GM12878 (cell line): ENCODE measurements at places on chromosomes 5 and 9.
A peak's percentile ranks its signal among the peaks of the same experiment; 100 is the strongest.

GRCh38 chr5:139131921-139132432 is 66.2 kb downstream of the SIL1 start:
- DNase-seq = no peak
- H3K4me3 ChIP-seq = no peak overlapping the region
- H3K27ac ChIP-seq = no peak overlapping the region
- H3K36me3 ChIP-seq = no peaks in the 10 kb centered on the region
- no peaks in the 10 kb centered on the region; the same call in 1 of the 2 replicates for H3K4me1 ChIP-seq

GRCh38 chr9:26669701-26670670 is 222.6 kb downstream of the CAAP1 start:
- no peak overlapping the region for H3K4me3 ChIP-seq
- no peaks in the 10 kb centered on the region for H3K27me3 ChIP-seq
- no peak overlapping the region for H3K27ac ChIP-seq

GRCh38 chr5:139795074-139796001 is at the start of gene PSD2:
TSS of gene PSD2 (plus strand) at chr5:139795808. CDS start at chr5:139809441, 13,633 bp downstream.
- H3K27ac ChIP-seq = no peak within 1 kb of the TSS
- no peak for DNase-seq
- H3K27me3 ChIP-seq = peaks cover 19% of the 10 kb centered on the region
- no peak within 1 kb of the TSS for H3K4me3 ChIP-seq
- no peaks in the 10 kb centered on the region for H3K36me3 ChIP-seq

DNA sequence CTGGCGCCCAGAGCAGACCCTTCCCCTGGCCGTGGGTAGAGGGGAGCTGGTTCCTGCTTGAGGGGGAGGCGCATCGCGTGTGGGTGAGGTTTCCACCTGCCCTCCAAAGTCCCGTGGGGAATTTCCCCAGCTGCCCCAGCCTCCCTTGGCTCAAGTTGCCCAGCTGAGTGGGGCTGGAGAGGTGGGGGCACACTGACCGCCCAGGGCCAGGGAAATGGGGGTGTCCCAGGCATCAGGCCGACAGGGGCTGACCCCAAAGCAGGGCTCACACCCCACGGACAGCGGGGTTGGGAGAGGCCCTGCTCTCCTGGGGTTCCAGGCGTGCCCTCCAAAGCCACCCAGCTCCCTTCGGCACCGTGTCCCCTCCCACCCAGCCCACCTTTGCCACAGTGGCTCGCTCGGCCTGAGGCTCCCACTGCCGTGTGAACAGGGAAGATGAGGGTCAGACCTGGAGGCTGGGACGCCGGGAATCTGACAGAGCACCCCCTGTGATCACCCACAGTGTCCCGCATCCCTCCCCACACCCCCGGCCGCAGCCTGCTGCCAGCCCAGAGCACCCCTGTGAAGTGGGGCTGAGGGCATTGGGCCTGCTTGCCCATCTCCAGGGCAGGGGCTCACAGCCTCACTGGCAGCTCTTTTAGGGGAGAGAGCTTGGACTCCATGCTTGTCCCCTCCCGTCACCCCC is 933 bp upstream of the EGFL7 start:
- no peak overlapping the region for H3K4me3 ChIP-seq
- H3K27ac ChIP-seq = no peak overlapping the region
- H3K36me3 ChIP-seq = no peaks in the 10 kb centered on the region
- peaks cover 29% of the 10 kb centered on the region for H3K27me3 ChIP-seq
- H3K4me1 ChIP-seq = no peaks in the 10 kb centered on the region

DNA sequence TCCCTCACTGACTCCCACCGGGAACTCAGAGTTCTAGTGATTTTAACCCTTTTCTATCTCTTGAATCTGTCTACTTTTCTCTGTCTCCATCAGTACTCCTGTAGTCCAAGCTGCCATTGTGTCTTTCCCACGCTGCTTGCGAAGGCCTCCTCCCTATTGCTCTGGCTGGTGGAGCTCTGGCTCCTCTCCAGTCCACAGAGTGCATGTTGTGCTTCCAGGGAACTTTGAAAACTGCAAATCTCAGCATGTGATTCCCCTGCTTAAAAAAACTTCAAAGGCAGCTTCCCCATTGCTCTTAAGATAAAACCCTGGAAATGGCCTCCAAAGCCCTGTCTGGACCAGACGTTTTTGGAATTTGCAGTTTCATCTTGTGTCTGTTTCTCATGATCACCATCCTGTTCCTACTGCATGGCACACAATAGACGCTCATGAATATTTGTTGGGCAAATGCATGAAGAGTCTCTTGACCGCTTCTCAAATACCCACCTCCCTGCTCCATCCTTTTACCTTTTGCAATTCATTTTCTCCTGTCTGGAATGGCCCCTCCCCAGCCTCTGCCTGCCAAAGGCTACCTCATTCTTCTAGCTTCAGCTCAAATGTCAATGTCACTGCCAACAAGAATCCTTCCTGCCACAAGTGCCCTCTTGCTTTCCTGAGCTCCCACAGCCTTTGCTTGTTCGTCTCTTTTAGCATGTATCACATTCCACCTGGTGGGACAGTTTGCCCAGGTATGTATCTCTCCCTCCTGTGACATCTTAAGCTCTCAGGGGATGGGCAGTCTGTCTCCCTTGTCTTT is 293.2 kb downstream of the ARHGAP26 start:
- no peak for DNase-seq
- H3K27ac ChIP-seq = no peak overlapping the region
- no peaks in the 10 kb centered on the region for H3K27me3 ChIP-seq
- H3K36me3 ChIP-seq = peaks cover 4% of the 10 kb centered on the region
- H3K4me3 ChIP-seq = no peak overlapping the region
- peaks cover 41% of the 10 kb centered on the region for H3K4me1 ChIP-seq

DNA sequence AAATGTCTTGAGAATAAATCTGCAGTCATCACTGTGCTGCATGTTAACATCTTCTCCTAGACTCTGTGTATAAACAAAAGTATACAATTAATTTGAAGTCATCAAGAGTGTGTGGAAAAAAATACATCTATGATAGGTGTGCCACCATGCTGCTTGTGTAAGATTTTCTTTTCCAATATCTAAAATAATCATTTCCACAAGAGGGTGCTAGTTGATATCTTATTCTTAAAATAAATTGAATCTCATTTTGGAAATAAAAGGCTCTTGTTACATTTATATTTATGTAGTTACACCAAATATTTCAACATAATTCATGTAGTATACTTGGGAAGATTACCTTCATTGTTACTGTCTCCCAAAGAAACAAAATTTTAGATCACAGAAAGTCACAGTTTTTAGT is 14.1 kb upstream of the MOCS2 start:
- H3K4me3 ChIP-seq = no peak overlapping the region
- no peak for DNase-seq
- no peak overlapping the region for H3K27ac ChIP-seq
- no peaks in the 10 kb centered on the region for H3K36me3 ChIP-seq
- H3K27me3 ChIP-seq = no peaks in the 10 kb centered on the region; the same call in none of the 2 replicates

DNA sequence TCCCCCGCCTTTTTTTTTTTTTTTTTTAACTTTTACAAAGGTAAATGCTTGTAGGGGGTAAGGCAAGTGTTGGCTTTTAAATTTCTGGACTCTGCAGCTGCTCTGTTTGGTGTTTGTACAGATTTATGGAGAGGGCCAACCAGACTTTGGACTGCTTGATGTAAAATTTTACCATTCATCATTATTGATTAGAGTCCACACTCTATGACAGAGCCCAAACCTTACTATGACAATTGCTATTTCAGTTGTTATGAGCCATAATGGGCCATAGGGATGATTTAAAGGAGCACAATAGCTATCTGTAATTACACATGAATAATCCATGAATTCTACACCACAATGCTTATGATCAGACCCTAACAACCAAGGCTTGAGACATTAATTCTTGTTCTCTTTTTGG is 867.2 kb downstream of the NR2F1-AS1 start:
- no peak overlapping the region for H3K4me3 ChIP-seq
- no peak overlapping the region for H3K27ac ChIP-seq
- H3K4me1 ChIP-seq = no peaks in the 10 kb centered on the region
- H3K36me3 ChIP-seq = no peaks in the 10 kb centered on the region
- no peaks in the 10 kb centered on the region for H3K27me3 ChIP-seq
- no peak for DNase-seq

DNA sequence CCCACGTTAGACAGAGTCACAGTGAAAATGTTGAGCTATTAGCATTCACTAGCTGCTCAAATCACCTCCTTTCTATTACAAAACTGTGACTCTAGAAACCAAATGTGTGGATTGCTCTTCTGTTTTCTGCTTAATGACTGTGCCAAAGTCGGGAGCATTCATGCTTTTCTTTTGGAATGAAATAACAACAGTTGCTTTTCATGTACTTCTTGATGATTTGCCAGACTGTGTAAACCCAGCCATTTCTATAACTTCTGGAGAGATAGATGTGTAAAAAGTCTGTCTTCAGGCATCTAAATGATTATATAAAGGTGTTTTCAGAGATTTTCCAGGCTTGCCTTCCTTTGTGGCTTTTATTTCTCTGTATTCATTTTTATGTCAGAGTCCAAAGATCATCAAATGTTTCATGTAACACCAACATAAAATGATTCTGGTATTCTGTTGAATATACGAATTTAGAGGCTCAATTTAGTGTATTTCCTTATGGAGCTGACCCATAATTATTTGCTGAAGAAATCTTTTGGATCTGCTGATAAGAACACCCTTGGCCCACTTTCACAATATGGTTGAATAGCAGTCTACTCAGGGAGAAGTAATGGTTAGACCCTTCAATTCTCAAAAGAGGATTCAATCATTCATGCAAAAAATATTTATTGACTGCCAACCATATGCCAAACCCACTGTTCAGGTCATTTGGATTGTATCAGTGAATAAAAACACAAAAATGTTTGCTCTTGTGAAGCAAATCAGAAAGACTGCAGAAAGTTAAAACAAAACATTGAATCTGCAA is 581.2 kb downstream of the CDH18 start:
- DNase-seq = no peak
- H3K27me3 ChIP-seq = no peaks in the 10 kb centered on the region
- no peak overlapping the region for H3K4me3 ChIP-seq
- no peaks in the 10 kb centered on the region for H3K4me1 ChIP-seq
- no peaks in the 10 kb centered on the region for H3K36me3 ChIP-seq

DNA sequence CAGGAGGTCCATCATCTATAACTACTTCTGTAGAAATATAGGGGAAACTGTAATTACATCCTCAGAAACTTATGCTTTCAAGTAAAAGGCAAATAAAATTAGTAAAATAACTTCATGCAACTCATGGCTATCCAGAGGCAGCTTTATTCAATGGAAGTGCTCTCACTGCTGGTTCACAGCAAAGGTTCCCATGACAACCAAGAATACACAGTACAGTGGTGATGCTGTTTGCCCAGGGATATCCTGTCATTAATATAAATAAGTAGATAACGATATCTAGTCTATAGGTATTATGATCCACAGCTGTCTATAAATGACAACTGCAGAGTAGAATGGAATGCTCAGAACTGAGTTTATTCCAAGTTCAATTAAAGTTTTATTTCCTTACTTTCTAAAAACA is 390.3 kb downstream of the PDE4D start:
- DNase-seq = no peak
- H3K27me3 ChIP-seq = no peaks in the 10 kb centered on the region
- no peak overlapping the region for H3K4me3 ChIP-seq
- H3K27ac ChIP-seq = no peak overlapping the region
- H3K36me3 ChIP-seq = no peaks in the 10 kb centered on the region

- no peak for DNase-seq
- no peak overlapping the region for H3K4me3 ChIP-seq
- H3K36me3 ChIP-seq = no peaks in the 10 kb centered on the region
- H3K4me1 ChIP-seq = no peaks in the 10 kb centered on the region
- no peak overlapping the region for H3K27ac ChIP-seq
Observed at GRCh38 chr9:35353731-35354365, 136.1 kb upstream of the RUSC2 start.

DNA sequence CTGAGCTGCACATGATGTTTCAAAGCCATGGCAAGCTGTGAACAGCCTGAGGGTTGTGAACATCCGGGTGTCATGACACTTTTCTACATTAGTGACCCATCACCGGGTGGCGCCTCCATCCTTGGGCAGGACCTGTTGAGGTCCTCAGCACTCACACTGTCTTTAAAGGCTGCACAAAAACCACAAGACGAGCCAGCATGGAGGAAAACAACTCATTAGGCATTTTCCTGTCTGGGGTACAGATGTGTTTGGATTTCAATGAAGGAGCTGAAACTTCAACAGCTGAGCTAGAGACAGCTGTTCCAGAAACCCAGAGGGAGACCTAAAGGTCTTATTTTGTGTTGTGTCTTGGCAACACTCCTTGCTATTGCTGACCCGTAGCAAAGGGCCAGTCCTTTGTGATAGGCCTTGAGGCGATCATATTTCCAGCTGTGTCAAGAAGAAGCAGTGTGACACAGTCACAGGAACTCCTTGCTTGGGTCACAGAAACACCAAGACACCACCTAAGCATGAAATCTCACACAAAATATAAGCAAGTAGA is 151.8 kb upstream of the VLDLR start:
- no peak overlapping the region for H3K27ac ChIP-seq
- peak; percentile 7 for DNase-seq
- no peaks in the 10 kb centered on the region for H3K36me3 ChIP-seq
- H3K4me3 ChIP-seq = no peak overlapping the region

- H3K4me1 ChIP-seq = peaks cover 8% of the 10 kb centered on the region
- no peak overlapping the region for H3K27ac ChIP-seq
- no peak for DNase-seq
- no peaks in the 10 kb centered on the region for H3K27me3 ChIP-seq
- peaks cover 43% of the 10 kb centered on the region for H3K36me3 ChIP-seq
Observed at GRCh38 chr5:151104795-151105194, 24.0 kb upstream of the TNIP1 start.

DNA sequence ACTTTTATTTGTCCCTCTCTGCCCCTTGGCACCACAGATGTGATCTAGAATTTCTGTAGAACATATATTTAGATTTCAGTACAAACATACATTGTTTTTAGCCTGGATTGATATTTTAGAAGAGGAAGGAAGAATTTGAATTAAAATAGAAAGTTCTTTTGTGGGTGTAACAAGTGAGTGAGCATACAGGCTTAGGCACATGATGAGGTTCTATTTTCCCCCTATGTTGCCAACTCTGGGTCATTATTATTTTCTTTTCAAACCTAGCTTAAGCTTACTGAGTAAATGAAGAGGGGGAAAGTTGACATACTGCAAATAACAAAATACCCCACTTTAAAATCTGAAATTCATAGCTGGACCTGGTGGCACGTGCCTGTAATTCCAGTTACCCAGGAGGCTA is 102.9 kb downstream of the GCNT1 start:
- H3K27ac ChIP-seq = peak overlapping the region; percentile 52; the same call in 1 of the 2 replicates
- no peak for DNase-seq
- peaks cover 9% of the 10 kb centered on the region for H3K4me1 ChIP-seq
- no peaks in the 10 kb centered on the region for H3K27me3 ChIP-seq

- H3K27me3 ChIP-seq = no peaks in the 10 kb centered on the region
- no peaks in the 10 kb centered on the region for H3K36me3 ChIP-seq
- no peak for DNase-seq
Observed at GRCh38 chr5:66410122-66410521, 186.1 kb upstream of the MAST4 start.

GRCh38 chr9:7298123-7298522 is 501.5 kb downstream of the DMAC1 start:
- no peaks in the 10 kb centered on the region for H3K27me3 ChIP-seq
- H3K4me3 ChIP-seq = peak overlapping the region; percentile 34; the same call in 1 of the 2 replicates
- peak overlapping the region; percentile 49 for H3K27ac ChIP-seq
- H3K36me3 ChIP-seq = no peaks in the 10 kb centered on the region
- peaks cover 10% of the 10 kb centered on the region for H3K4me1 ChIP-seq

DNA sequence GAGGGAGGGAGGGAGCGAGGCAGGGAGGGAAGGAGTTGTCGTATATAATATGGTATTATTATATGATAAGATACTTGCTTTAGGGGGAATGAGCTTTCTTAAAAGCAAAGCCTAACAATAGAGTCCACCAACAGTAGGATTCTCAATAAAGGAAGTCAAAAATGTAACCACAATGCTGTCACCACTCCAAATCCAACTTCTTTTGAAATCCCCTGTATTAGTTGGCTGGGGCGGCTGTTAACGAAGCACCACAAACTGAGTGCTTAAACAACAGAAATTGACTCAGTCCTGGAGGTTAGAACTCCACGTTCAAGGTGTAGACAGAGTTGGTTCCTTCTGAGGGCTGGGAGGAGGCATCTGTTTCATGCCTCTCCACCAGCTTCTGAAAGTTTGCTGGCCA is 23.1 kb downstream of the GAS1 start:
- H3K27me3 ChIP-seq = no peaks in the 10 kb centered on the region
- no peak for DNase-seq
